Femur (tissue), 1 donor: ENCODE measurements at places on chromosomes 12 and 14.
A peak's percentile ranks its signal among the peaks of the same experiment; 100 is the strongest.

GRCh38 chr12:52041695-52042123, 9.5 kb upstream of the NR4A1 start:
- DNase-seq: peak; percentile 73

DNA sequence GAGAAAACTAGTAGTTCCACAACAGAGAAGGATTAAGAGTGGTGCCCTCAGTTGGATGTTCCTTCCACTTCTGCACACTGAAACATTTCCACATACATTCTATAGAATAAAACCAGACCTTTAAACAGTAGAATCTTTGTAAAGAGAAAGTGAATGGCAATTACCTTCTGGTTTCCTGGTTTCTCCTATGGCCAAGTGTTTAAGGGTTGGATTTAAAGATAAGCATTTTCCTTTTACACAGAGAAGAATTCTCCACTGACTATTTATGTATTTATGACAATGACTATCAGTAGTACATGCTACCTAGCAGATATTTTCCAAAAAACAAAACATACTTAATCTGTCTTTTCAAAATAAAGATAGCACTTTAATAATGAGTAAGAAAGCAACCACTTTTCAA, 3.2 kb downstream of the ATG2B start:
- DNase-seq: no peak

DNA sequence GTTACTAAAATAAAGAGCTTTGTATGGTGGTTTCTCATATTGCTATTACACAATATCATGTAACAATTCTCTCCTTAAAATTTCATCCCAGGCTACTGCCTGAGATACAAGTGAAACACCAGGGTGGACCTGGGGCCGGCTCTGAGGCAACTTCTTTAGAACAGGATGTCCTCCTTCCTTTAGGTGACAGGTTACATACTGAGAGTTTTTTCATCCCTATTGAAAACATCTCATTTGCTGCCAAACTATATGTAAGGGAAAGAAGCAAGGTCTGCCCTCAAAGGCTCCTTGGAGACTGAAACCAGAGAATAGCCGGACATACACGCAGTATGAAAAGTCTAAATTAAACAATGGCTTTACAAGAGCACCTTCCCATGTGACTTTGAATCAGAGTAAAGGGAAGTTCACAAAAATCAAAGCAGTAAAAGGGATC, 139.9 kb downstream of the DUSP6 start:
- DNase-seq: no peak

- no peak for DNase-seq
Observed at GRCh38 chr14:80078501-80078900, 132.8 kb downstream of the DIO2 start.

- DNase-seq: no peak
Observed at GRCh38 chr12:32809196-32809595, 53.5 kb upstream of the YARS2 start.

DNA sequence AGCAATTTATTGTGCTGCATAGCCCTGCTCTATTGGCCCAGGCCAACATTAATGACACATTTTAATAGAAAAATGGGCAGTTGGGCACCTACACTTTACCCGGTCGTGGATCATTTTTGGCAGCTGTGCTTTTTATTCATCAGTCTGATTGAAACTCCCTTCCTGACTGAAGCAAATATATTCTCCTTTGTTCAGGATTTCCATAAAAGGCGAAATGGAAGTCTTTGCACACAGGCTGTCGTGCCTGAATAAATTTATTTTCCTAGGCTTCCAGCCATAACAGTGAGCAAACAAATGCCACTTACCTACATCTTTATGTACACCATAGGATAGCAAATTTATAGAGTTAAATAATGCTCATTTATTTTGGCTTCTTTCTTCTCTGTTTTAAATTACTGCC, 480.7 kb upstream of the DCN start:
- no peak for DNase-seq
